ENCODE measurements at places on chromosomes 2 and 18. TPM values are rescaled to one million over a fixed set of nuclear protein-coding genes. Genes with fewer than 3 reads are reported as not detected.

GRCh38 chr2:216694826-216695217 is 527 bp downstream of the IGFBP5 start:
- no peak for DNase-seq

DNA sequence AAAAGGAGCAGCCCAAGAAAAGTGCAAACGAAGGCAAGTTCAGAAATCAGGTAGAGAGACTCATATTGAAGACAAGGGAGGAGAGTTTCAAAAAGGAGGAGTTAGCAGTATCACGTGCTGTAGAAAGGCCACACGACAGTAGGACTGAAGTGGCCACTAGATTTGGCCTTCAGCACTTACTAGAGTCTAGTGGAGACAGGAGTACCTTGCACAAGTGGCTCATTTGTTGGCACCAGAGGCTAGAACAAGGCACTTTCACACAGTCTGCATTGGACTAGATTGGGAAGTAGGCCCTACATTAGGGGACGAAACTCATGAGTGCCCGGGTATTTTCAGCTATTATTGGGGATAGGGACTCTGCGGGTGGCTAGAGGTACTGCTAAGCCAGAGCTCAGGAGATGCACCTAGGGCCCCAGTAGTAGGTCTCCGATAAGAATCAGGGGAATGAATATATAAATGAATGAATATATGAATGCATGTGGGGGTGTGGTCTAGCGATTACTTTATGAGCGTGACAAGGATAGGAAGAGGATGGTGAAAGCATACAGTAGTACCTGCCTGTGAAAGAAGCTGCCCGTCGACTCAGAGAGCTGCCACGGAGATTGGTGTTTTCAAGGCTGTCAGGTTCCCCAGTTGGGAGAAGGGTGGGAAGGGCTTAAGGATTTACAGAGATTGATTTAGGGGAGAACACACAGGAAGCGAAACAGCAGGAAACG is 1.4 kb upstream of the NCOA1 start:
- no peak for DNase-seq

GRCh38 chr2:47288864-47289263 is 114.1 kb upstream of the MSH2 start:
- no peak for DNase-seq

The CD8A gene
- total RNA-seq = 180 TPM

The RELCH gene
- 23.5 TPM for total RNA-seq

- no peak for DNase-seq
These were observed 99.2 kb downstream of the LRP1B start for GRCh38 chr2:142031656-142032055.

DNA sequence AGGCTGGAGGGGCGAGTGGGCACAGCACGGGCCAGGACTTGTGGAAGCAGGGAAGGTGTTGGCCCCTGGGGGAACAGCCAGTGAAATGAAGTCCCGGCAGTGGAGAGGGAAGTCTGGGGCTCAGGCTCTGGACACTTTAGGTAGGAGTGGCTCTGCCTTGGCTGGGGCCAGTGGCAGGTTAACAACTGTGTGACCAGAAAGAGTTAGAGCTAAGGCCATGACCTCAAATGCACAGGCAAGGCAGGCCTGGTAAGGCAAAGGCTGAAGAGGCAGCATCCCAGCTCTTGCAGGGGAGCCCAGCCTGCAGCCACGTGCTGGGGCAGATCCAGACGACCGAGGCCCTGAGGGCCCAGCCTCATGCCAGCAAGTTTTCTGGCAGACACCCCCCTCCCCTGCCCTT is 21.5 kb downstream of the PCARE start:
- DNase-seq = no peak

The DCDC2C gene
- not detected for total RNA-seq

The IL18R1 gene
- total RNA-seq = 56.5 TPM

DNA sequence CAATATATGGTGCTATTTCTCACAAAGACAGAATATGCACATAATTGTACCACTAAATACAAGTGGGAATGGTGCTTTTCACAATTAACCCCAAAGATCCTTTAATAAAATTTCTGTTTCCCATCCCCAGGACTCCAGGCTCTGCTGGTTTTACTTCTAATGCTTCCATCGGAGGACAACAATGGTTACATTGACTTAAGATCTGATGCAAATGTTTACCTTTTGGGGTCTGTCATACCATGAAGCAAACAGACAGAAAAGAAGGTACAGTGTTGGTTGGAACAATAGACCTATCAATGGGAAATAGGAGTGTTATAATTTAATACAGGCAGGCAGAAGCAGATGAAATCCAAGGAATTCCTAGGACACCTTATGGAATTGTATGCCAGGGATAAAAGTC is 105.7 kb downstream of the UPP2 start:
- no peak for DNase-seq

The COX7A2L gene
- total RNA-seq = 157 TPM

The KCNIP3 gene
- not detected for total RNA-seq

DNA sequence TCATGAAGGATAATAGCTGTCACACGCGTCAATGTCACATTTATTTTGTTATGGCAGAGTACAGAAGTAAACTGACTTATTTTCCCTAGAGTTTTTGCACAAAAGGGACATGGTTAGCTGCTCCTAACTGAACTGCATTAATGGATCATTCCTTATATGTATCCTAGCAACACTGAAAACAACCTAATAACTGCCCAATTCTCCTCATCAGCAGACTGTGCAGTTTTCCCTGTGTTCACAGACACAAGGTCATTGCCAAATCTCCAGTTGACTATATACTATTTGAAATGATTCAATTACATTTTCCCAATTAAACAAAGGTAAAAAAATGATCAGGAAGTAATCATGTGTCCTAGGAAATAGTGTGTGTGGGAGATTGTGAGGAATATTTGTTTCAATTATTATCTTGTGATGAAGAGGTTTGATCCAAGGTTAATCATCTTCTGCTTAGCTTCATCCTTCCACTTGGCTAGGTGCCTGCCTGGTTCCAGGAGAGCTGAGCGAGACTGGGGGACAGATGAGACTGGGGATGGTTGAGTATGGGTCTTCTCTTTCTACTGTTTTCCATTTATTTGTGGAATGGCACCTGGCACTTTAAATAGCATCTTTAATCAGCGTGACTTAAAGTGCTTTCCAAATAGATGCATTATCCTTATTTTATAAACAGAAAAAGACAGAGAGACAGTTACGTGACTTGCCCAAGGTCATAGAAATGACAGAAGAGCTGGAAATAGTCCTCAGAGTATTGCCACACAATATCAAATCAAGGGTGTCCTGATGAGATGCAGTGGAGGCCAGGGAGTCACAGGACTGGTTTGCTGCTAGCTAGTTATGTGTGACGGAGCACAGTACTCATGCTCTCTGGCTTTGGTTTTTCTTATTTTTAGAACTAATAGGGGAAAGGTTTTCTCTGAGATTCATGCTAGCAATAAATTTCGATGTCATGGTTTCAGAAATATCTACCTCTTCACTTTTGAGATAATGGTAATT is 335.6 kb downstream of the PIK3C3 start:
- DNase-seq = no peak

DNA sequence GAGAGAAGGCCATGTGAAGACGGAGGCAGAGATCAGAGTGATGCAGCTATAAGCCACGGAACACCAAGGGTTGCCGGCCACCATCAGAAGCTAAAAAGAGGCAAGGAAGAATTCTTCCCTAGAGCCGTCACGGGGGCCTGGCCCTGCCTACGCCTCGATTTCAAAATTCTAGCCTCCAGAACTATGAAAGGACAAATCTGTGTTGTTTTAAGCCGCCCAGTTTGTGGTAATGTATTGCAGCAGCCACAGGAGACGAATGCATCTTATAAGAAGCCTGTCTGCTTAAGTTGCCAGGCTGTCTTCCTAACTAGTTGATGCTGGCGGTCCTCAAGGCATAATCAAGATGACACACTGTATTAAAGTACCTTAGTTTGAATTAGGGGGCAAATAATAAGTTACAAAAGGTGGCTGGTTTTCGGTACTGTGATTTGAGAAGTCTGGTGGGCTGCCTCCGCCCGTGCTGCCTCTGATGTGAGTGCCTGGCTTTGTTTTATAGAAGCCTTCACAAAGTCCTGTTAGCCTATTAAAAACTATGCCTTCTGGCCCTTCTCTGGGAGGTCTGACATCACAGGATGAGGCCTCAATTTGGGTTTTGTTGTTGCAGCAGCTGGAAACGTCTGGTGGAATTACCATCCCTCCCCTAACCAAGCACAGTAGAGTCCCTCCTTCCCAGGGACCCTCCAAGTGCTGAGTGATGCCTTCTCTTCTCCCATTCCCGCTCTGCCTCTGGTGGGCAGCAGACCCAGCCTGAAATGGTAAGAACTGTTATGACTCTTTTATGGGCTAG is 53.6 kb downstream of the SRD5A2 start:
- DNase-seq = no peak

The AFG3L2 gene
- 45.7 TPM for total RNA-seq

DNA sequence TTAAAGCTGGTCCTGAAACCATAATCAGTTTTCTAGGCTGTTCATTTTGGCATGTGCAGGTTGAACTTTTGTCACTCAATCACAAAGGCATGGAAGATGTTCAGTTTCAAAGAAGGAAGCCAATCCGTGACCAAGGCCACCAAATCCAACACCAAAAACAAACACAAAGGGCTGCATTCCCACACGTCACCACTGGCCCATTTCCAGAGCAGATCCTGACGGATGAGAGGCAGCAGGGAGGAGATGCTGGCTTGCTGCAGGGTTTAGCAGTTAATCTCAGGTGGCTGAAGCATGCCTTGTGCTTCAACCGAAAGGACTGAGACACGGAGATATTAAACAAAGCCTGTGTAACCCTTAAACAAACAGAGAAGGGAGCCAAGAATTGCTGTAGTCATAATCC is 191.9 kb upstream of the CTAGE1 start:
- no peak for DNase-seq

The DYNAP gene
- not detected for total RNA-seq

GRCh38 chr18:67961701-67962440 is 445.4 kb upstream of the DSEL start:
- no peak for DNase-seq

DNA sequence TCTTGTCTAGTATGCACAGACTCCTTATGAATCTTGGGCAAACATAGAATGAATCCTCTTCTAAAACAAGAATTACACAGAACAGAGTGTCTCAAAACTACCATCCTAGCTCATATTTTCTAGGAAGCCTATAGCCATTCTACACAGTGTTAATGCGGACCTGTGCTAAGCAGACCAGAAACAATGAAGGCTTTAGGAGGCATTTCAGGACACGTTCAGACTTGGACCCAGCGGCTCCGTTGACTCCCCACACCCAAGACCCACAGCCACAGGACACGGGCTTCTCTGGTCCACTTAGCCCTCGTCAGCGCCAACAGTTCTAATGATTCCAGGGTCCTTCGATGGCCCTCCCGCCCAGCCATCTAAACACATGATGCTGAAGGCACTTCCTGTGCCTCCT is 182.2 kb downstream of the BCL11A start:
- no peak for DNase-seq

- DNase-seq = no peak
These were observed 36.3 kb upstream of the SLC8A1 start for GRCh38 chr2:40488101-40488601.

DNA sequence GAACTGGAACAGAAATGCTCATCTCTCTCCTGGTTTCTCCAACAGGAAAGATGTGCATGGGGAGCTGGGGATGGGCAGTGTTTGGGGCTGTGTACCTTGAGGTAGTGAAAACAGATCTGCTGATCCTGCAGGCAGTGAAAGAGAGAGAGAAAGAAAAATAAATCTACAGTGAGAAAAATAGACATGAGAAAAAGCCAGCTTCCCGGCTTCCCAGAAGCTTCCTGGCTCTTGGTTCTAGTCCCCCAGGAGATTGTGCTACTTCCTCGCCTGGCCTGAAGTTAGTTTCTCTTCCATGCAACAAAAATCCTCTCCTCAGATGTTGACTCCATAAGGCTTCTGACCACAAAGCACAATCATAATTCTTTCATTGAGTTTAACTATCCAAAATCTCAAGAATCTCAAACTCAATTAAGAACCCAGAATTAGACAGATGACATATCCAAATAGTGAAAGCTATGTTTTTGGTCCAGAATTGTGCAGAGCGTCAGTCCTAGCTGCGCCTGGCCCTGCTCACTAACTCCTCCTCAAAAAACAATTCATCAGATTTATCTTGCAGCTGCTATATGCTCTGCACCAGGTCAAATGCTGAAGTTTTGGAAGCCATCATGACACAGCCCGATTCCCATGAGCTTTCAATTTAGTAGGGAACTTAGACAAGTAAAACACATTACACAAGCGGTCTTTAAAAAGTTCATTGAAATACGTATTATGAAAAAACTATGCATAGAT is 20.1 kb upstream of the NAB1 start:
- no peak for DNase-seq

- DNase-seq = no peak
These were observed 484.8 kb upstream of the CNTNAP5 start for GRCh38 chr2:123540291-123540690.

DNA sequence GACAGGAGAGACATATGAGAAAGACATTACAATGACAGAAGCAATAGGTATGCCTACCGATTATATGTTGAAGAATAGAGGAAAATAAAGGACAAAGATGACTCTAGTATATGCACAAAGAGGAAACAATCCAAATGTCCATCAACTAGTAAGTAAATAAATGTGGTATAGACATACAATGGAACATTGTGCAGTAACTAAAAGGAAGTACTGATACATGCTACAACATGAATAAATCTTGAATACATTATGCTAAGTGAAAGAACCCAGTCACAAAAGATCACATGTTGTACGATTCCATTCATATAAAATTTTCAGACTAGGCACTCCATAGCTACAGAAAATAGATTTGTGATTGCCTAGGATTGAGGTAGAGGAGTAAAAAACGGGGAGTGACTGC is 28.5 kb upstream of the PGAP1 start:
- no peak for DNase-seq

GRCh38 chr2:143901185-143901842 is 618.6 kb downstream of the ZEB2 start:
- no peak for DNase-seq

Measured in activated T-cell treated with anti-CD3 and anti-CD28 coated beads, Interleukin-2, amount 50 U/mL, for 72 hours (primary cell).